ENCODE measurements at places on chromosomes 6 and 20. TPM values are rescaled to one million over a fixed set of nuclear protein-coding genes. Genes with fewer than 3 reads are reported as not detected.

- peak; percentile 61 for DNase-seq
Observed at GRCh38 chr6:36631326-36632011, 37.3 kb downstream of the SRSF3 start.

DNA sequence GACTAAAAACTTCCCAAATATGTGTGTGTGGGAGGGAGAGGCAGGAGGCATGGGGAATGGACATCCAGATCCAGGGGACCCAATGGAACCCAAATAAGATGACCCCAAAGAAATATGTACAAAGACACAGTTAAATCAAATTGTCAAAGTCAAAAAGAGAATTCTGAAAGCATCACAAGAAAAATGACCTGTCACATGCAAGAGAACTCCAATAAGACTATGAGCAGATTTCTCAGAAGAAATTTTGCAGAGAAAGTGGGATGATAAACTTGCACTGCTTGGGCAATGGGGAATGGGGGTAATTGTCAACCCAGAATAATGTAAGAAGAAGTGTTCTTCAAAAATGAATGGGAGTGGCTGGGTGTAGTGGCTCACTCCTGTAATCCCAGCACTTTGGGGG is 59.5 kb upstream of the PLN start:
- DNase-seq, result no peak

DNA sequence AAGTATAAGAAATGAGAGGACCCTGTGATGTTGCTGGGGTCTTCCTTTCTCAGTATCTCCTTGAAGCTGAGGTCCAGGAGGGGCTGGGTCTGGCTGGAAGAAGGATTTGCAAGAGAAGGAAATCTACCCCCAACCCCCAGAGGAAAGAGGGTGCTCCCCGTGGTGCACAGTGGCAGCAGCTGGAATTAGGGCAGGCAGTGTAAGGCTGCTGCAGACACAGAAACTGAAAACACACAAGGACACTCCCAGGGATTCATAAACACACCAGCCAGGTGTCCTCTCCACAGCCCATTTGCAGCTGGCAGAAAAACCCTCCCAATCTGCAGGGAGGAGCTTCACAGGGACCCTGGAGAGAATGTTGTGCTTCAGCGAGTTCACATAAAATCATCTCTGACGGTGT is 297.2 kb downstream of the CDH26 start:
- DNase-seq, result no peak

- no peak for DNase-seq
Observed at GRCh38 chr20:15703171-15703911, 869.9 kb downstream of the KIF16B start.

DNA sequence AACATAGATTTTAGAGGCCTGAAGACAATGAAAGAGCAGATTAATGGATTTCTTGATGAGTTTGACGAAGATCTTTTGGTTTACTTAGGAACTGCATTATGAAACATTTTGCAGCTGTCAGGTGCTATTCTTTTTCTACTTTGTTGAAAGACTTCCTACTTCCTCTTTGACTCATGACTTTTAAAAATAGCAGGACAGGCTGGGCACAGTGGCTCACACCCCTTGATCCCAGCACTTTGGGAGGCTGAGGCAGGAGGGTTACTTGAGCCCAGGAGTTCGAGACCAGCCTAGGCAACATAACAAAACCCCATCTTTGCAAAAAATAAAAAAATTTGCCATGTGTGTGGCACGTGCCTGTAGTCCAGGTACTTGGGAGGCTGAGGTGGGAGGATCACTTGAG is 52.0 kb downstream of the ITCH start:
- no peak for DNase-seq

DNA sequence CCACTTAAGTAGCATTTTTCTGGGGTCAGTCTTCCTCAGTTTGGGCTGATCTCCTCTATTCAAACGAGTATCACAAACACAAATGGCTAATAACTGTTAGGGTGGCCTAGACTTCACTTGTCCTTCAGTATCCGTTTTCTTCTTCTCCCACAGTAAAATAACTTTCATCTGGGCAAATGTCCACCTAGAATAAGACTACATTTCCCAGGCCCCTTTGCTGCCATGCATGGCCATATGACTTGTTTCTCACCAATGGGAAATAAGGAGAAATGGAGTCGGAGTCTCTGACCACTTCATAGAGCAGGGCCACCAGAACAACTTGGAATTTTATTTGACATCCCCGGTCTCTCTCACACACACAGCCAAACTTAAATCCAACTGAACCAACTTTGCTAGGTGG is 51.4 kb downstream of the SULF2 start:
- no peak for DNase-seq

- peak; percentile 76 for DNase-seq
Observed at GRCh38 chr20:52312132-52312729, 120.7 kb upstream of the ZFP64 start.

DNA sequence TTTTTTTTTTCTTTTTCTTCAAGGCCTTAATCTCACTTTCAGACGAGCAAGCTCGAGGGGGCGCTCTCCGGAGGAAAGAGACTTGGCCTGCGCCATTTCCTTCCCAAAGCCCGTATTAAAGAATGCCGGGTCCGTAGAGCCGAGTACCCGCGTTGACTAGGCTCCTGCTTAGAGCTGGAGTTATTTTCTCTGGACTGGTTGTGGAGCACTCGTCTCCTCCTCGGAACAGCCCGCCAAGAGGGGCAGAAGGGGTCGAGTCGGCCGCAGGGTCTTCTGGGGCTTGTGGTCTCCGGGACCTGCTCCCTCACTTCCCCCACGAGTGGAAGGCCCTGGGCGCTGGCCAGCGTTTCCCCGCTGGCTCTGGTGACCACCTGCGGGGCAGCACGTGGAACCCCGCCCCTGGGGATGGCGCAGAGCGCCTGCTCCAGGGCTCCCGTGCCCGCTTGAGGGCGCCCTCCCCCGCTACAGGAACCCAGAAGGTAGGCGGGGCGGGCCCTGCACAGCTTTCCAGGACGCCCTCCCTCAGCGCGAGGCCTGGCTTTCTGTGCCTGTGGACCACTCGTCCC is 2.7 kb upstream of the MEI4 start:
- peak; percentile 44 for DNase-seq

DNA sequence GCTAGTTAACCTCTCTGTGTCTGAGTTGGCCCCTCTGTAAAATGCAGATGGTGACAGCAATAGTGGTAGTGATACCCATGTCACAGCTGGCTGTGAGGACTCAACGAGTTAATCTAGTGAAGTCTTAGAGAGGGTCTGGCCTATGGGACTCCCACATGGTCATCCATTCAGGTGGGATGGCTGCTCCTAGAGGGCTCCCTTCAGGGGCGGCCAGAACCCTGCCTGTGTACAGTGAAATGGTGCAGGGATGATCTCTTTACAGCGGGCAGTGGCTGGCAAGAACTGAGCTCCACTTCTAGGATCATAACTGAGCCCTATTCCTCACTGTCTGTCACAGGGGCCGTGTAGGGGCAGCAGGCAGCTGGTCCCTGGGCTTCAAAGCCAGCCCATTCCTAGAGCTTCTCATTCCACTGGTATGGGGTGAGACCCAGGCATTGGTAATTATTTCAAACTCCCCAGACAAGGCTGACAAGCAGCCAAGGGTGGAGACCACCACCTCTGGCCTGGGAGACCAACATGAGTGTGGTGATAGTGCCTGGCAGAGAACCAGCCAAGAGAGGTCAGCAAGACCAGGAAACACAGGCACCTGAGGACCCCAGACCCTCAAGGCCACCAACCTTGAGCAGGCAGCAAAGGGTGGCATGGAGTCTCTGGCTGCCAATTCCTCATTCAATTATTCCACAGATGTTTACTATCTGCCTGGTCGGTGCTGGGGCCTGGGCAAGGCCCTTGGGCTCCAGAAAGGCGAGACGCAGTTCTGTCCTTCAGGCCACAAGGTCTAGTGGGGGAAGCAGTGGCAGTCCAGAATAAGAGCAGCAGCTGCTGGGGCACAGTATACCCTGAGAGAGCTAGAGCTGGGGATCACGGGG is 103.4 kb downstream of the MRPL14 start:
- DNase-seq, result no peak

DNA sequence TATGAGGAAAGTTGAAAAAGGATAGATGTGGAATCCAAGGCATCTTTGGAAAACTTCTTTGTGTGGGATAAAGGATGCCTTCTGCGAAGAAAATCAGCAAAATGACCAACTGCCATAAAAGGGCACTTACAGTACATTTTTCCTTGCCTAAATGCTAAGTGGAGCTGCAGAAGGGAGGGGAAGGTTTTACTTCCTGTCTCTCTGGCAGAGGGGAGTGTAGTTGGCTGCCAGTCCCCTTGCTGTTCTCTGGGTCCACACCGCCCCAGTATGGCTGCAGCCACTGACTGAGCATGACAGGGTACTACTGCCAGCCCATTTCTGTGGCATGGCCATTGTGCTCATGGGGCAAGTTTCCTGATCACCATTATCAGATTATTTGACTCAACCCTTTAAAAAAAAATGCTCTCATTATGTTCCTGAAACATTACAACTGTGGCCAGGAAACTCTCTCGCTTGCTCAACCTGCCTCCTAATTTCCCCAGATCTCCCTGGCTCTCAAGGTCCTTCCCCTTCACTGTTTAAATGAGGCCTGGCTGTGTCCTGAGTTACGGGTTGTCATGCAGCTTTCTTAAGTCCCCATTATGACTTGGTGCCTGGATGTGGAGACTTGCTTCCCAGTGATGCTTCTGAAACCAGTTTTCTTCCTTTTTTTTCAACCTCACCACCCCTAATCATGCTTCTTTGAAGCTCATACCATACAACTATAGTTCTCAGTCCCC is 34.5 kb upstream of the FAM184A start:
- DNase-seq, result no peak

GRCh38 chr20:3889489-3890397 is 556 bp downstream of the PANK2 start:
- DNase-seq, result peak; percentile 26

- DNase-seq, result no peak
Observed at GRCh38 chr6:64083261-64083660, 447.7 kb downstream of the PHF3 start.

GRCh38 chr20:1174787-1175186 is 10.0 kb downstream of the TMEM74B start:
- no peak for DNase-seq

GRCh38 chr6:148244217-148244935 is 98.3 kb upstream of the SASH1 start:
- peak; percentile 42 for DNase-seq

DNA sequence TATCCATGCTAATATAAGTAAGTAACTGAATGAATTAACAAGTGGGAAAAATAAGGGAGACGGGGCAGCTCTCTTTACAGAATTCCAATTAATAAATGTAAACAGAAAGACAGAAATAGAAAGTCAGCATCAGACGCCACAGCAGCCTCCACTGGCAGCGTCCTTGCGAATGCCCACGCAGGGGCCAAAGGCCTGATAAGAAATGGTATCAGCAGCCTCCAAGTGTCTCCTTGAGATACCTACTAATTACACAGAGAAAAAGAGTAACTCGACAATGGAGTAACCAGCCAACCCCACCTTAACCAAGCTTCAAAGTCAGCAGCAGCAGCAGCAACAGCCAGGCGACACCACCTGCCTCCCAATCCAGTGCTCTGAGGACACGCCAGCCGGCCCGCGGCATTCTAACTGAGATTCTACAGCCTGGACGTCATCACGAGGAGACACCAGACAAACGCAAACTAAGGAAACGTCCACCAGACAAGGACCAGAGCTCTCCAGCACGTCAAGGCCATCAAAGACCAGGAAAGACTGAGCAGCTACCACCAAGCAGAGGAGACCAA is 78.8 kb downstream of the TAF4 start:
- no peak for DNase-seq

DNA sequence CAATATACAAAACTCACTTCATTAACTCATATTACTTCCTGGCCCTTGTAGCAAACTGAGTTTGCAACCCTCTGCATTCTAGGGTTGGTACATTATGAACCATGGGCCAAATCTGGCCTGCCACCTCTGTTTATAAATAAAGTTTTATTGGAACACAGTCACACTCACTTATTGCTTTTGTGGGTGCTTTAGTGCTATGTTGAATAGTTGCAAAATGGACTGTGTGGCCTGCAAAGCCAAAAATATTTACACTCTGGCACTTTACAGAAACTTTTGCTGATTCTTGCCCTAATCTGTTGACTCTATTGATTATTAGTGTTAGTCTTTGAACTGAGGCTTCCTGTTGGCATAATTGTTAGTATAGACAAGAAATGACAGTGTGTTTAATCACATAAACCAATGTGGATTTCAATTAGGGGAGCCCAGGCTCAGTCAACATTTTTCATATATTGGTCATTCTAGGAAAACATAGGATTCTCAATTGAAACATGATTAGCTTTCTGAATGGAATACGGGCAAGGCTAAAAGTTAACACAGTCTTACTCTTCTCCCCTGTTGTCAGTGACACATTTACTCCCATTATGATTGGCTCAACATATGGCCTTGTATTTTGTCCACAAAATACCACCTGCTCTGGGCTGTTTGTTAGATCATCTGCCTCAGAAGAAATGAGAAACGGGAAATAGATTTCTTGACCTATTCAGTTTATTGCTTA is 241.9 kb upstream of the ZFP64 start:
- DNase-seq, result no peak

- no peak for DNase-seq
Observed at GRCh38 chr20:49043000-49043399, 3.1 kb upstream of the CSE1L start.

- DNase-seq, result no peak
Observed at GRCh38 chr6:45513843-45514242, 136.1 kb upstream of the SUPT3H start.

- no peak for DNase-seq
Observed at GRCh38 chr6:17494177-17494576, 100.8 kb downstream of the CAP2 start.

DNA sequence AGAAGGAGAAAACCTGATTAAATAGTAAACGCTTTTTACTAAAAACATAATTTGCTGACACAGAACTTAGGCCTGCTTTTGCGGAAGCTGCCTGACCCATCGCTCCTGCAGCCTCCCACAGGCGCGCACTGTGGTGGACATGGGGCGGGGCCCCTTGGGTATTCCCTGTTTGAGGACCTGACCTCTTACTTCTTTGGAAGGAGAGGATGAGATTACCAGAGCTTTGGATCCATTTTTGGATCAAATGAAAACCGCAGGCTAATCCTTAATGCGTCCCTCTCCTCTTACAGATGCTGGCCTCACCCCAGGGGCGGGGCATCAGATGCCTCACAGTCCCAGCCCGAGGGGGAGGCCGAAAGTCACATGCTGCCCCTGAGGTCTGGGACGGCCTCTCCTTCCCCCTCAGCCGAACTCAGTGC is 151.0 kb downstream of the SCML4 start:
- DNase-seq, result no peak

The POU5F1 gene
- 9.2 TPM for polyA plus RNA-seq

The GRM1 gene
- 0.17 TPM for polyA plus RNA-seq

The CD93 gene
- 42.3 TPM for polyA plus RNA-seq

The NHLRC1 gene
- polyA plus RNA-seq, result 2.3 TPM

The ZC2HC1B gene
- not detected for polyA plus RNA-seq

The RPS10 gene
- polyA plus RNA-seq, result 1,516 TPM

The MLN gene
- polyA plus RNA-seq, result 1.9 TPM

The COL20A1 gene
- 1.1 TPM for polyA plus RNA-seq

The VIP gene
- 1.4 TPM for polyA plus RNA-seq

The LINC00237 gene
- not detected for polyA plus RNA-seq

The NR2E1 gene
- not detected for polyA plus RNA-seq

The BMP2 gene
- polyA plus RNA-seq, result 22.1 TPM

The PMEPA1 gene
- 16.2 TPM for polyA plus RNA-seq

The SLC39A7 gene
- 121 TPM for polyA plus RNA-seq

The APCDD1L gene
- 19.7 TPM for polyA plus RNA-seq

The TFAP2D gene
- polyA plus RNA-seq, result not detected

The SPEF1 gene
- 3.2 TPM for polyA plus RNA-seq

Data from renal pelvis (tissue), 12 donors.